ENCODE measurements at places on chromosomes 4 and X.

GRCh38 chrX:11663875-11664210 is 1.9 kb downstream of the ARHGAP6 start:
- DNase-seq = no peak

DNA sequence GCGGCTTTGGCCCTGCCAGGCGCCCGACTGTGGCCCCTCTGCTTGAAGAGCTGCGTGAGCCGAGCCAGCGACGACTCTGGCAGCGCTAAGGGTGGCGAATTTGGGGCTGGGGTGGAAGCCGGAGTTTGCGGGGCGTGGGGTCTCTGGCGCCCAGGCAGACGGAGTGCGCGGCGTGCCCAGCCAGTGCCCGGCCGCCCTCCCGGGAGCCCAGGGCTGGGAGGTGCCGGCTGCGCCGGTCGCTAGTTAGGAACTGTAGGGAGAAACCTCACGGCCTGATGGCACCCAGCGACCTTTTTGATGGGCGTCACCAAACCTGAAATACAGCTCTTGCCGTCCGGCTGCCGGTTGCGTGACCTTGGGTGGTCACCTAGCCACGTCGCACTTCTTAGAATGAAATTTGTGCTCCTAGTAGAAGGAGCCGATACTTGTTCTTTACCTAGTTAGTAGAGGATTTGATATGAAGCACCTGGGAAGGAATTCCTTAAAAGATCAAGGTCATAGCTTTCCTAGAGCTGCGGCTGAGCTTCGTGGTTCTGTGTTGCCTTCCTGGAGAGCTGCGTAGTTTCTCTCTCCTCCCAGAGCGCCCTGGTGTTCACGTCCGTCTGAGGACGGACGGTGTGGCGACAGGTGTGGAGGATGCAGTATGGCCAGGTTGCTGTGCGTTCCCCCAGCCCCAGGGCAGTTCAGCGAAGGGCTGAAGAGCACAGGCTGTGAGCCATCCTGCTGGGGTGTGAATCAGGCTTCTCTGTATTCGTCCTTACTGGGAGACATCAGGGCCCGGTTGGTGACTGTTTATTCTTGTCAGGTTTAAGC is 680 bp downstream of the MAEA start:
- no peak for DNase-seq

GRCh38 chr4:80322716-80323115 is 12.8 kb upstream of the CFAP299 start:
- DNase-seq = no peak

DNA sequence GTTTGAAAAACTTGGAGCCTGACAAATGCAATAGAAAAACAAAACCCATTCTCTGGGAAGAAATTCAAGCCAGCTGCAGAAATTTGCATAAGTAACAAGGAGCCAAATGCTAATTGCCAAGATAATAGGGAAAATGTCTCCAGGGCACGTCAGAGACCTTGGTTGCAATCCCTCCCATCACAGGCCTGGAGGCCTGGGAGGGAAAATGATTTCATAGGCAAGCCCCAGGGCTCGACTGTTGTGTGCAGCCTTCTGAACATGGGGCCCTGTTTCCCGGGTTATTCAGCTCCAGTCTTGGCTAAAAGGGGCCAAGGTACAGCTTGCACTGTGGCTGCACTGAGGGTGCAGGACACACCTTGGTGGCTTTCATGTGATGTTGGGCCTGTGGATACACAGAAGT is 760.4 kb upstream of the PABPC4L start:
- no peak for DNase-seq

DNA sequence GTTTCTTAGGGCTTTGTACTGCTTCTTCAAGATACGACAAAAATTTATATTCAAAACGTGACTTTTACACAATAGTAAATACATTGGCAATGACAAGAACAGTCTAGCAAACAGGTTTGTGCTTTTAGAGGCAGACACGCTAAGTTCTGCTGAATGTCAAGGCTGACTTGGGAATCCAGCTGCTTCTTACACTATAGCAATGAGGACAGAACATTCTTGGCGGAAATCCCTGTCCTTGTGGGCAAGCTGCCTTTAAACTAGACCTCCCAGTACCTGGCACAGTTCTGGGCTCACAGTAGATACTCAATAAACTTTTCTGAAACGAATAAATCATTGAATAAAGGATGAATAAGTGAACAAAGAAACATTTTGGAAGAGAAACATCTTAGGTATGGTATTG is 148.2 kb downstream of the RASL11B start:
- no peak for DNase-seq

DNA sequence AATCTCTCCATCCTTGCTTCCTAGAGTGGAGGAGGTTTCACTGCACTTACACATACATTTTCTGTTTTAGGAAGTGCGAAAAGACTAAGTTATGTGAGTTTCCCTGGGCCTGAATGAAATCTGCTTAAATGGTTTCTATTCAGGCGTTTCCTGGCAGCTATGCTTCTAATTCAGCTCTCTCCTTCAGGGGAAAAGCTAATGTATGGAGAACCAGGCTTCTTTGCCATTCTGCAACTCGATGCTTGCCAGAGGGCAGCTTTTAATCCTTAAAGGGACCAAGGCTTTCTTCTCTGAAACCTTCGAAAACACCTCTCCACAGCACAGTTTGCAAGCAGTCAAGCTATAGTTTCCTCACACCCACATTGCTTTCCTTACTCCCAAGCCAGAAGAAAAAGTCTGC is 89.5 kb upstream of the ARX start:
- DNase-seq = no peak

DNA sequence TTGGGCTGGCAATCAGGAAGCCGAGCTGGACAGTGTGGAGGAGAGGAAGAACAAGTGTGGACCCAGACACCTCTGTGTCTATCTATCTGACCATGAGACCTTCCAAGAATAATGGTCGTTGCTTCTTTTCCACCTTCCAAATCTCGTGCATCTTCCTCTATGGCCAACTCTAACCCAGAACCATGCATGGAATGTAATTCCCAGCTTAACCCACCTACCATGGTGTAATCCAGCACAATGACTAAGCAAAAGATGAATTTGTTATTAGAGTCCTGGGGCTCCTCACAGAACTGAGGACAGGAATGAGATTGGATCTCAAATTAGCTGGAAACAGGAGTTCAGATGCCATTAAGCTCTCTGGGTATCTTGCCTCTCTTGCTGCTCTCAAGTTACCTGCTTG is 17.4 kb upstream of the TMEM184C start:
- DNase-seq = no peak

- DNase-seq = no peak
Measured at GRCh38 chrX:137425986-137426385, 139.9 kb upstream of the ZIC3 start.

DNA sequence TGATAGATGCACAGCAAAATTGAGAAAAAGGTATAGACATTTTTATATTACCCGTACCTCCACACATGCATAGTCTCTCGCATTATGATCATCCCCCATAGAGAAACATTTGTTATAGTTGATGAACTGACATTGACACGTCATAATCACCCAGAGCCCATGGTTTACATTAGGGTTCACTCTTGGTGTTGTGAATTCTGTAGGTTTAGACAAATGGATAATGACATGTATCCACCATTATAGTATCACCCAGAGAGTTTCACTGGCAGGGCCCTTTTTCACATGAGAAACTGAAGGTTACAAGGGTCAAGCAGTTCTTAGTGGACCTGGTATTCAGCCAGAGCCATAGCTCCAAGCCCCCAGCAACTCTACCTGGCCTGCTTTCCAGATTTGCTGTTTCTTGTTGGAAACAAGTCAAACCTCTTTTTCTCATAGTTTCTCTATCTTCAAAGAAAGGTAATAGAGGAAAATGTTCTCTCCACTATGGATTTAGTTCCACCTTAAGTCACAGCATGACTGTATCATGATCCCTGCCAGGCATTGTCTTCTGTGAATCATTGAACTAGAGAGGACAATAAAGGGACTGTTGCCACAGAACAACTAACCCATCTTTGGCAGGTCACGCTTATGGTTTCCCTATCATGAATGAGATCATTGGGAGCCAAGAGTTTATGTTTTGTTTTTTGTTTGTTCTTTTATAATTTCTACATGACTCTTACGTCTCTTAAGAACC is 64.0 kb downstream of the HHIP start:
- DNase-seq = no peak

DNA sequence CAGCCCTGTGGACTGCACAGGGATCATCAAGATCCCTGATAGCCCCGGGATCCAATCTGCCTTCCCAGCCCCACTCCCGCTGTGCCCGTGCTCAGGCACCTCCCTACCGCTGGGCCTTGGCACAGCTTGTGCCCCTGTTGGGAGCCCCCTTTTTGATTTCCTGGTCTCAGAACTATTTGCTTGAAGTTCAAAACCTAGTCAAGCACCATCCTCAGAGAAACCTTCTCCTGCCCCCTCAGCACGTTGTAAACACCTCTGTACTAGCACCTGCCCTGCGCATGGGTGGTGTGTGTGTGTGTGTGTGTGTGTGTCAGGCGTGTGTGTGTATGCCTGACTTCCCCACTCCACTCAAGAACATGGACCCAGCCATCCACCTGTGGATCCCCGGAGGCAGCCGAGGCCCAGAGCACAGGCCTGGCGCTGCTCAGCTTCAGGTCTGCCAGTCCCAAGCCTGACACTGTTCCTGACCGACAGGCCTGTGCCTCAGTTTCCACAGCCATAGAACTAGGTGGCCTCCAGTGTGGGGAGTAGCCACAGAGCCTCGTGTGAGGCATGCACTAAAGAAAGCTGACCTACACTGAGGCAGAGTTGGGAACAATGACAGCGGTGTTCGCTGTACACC is 65.5 kb downstream of the ADRA2C start:
- DNase-seq = no peak

- no peak for DNase-seq
Measured at GRCh38 chr4:177131736-177132135, 177.9 kb upstream of the NEIL3 start.

DNA sequence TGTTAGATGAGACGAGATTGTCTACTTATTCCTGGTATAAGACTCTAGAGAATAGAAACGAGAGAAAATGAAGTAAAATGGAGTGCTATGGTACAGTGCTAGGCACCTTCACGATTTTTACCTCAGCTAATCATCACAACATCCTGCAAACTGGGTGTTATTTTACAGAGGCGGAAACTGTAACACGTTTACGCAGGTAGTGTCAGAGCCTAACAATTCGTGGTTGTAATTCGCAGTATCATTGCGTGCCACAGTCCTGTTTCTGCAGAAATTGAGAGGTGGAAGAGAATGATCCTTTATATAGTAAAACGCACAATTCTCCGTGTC is 383 bp upstream of the TBC1D19 start:
- no peak for DNase-seq

- DNase-seq = no peak
Measured at GRCh38 chr4:6265546-6265945, 4.1 kb upstream of the WFS1 start.

DNA sequence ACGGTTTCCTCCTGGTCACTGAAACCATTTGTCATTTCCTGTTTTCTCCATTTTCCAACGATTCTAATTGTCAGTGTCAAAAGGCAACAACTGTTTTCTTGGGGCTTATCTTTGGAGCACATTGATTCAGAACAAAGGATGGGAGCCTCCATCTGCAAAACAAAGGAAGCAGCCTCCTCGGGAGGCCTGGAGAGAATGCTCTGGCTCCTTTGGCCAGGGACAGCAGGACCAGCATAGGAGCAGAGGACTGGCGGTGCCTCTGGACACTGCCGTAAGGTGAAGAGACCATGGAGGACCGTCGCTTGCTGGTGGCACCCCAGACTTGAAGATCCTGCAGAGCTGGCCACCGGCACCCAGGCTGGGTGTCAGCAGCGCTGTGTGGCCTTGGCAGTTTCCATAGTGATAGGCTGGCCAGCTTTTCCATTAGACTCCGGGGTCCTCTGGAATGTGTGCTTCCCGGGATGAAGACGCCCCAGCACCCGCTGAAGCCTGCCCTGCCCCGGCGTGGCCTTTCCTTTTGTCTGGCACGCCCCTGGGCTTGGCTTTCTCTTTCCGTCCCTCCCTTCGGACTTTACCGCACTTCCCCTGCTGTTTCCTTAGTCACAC is 61.1 kb upstream of the MTM1 start:
- no peak for DNase-seq

DNA sequence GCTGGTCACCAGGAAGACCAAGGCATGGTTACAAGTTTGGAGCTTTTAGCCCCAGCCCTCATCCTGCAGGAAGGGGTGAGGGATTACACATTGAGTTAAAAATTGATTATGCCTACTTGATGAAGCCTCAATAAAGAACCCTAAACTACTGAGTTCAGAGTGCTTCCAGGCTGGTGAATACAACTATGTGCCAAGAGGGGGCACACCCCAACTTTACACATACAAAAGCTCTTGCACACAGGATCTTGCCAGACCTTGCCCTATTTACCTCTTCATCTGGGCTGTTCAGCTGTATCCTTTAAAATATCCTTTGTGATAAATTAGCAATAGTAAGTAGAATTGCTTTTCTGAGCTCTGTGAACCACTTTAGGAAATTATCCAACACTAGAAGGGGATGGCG is 489.3 kb downstream of the INPP4B start:
- DNase-seq = no peak

- no peak for DNase-seq
Measured at GRCh38 chr4:114273238-114273637, 293.8 kb upstream of the ARSJ start.

DNA sequence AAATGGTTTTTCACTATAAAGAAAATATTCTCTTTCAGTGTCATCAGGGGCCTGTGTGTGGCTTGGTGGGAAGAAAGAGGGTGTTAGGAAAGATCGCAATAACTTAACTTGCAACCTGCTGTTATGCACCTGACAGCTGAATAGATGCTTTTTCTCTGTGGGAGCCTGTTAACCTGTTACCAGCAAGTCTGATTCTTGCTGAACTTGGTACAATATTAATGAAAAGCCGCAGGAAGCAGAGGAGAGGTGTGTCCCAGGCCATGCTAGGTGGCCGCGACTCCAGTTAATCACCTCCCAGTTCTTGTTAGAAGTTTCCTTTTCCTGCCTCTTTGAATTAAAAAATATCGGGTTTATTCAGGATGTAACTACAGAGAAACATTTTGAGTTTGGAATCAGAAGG is 494.8 kb upstream of the AGA start:
- DNase-seq = no peak

GRCh38 chr4:172134521-172134920 is 321.3 kb downstream of the GALNTL6 start:
- no peak for DNase-seq

- no peak for DNase-seq
Measured at GRCh38 chr4:153467897-153468262, 1.7 kb downstream of the TMEM131L start.

GRCh38 chrX:150703695-150703974 is 10.4 kb downstream of the MTMR1 start:
- no peak for DNase-seq

GRCh38 chrX:85052205-85052604 is 48.5 kb downstream of the APOOL start:
- DNase-seq = no peak
